ENCODE measurements at places on chromosomes 1 and 21.

GRCh38 chr1:32099426-32099825 lies 8.4 kb upstream of the KPNA6 start:
- DNase-seq = no peak

GRCh38 chr1:182765391-182765790 lies 24.2 kb upstream of the NPL start:
- DNase-seq = no peak

DNA sequence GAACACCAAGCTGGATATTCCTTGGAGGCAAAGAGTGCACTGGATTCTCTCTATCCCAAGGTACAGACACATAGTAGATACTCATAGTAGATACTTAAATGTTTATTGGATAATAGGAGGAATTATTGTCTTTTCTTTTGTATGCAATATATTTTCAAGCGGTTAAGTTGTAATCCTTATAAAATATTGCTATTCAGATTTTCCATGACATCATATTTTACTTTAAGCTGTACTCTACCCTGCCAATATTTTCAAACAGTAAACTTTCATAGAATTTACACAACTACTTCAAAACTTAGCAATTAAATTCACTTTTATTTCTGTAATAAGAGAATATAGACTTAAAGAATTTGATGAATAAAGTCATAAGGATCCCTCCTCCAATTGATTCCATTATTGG lies 546.5 kb upstream of the CAMK1G start:
- DNase-seq = no peak

- DNase-seq = no peak
Measured at GRCh38 chr1:13992489-13993285, 292.7 kb downstream of the PRDM2 start.

GRCh38 chr1:187933562-187934419 lies 1105.0 kb downstream of the PLA2G4A start:
- no peak for DNase-seq

- no peak for DNase-seq
Measured at GRCh38 chr1:220991506-220991905, 112.3 kb downstream of the HLX start.
